T-cell (primary cell): ENCODE measurements at places on chromosomes 7 and 10. TPM values are rescaled to one million over a fixed set of nuclear protein-coding genes. Genes with fewer than 3 reads are reported as not detected.
A peak's percentile ranks its signal among the peaks of the same experiment; 100 is the strongest.

GPR85 gene
- not detected for total RNA-seq

ASB10 gene
- total RNA-seq: not detected

TEX36 gene
- not detected for total RNA-seq

KLF14 gene
- total RNA-seq: not detected

FAM53B gene
- total RNA-seq: 52.3 TPM

DNA sequence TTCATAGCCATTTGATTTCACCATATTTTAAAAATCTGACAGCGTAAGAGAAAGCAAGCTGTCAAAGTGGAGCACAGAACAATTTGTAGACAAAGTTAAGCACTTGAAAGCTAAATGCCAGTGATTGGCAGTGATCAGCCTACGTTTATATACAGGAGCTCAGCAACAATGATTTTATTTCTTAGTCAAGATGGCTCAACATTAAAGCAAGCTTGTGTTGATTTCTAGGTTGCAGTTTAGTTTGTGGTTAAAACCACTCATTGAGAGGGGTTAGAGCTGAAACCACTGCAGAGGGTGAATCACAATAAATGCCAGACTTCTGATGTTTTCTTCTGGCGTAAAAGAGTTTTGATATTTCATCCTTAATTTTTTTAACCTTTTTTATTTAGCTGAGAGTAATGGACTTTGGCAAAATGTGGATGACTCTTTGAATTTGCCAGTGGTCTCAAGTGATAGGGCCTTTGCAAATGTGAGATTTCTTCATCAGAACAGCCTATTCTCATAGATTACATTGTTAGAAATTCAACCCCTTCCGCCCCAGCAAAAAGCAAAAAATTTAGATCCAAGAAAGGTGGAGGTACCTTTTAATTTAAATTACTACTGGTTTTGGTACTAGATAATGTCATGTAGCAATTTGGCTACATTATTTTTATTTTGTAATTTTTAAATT, 73.8 kb downstream of the SHOC2 start:
- DNase-seq: peak; percentile 62

- no peak for DNase-seq
Observed at GRCh38 chr7:51263631-51264484, 52.8 kb downstream of the COBL start.

- no peak for DNase-seq
Observed at GRCh38 chr7:157097569-157097968, 41.2 kb upstream of the UBE3C start.

DNA sequence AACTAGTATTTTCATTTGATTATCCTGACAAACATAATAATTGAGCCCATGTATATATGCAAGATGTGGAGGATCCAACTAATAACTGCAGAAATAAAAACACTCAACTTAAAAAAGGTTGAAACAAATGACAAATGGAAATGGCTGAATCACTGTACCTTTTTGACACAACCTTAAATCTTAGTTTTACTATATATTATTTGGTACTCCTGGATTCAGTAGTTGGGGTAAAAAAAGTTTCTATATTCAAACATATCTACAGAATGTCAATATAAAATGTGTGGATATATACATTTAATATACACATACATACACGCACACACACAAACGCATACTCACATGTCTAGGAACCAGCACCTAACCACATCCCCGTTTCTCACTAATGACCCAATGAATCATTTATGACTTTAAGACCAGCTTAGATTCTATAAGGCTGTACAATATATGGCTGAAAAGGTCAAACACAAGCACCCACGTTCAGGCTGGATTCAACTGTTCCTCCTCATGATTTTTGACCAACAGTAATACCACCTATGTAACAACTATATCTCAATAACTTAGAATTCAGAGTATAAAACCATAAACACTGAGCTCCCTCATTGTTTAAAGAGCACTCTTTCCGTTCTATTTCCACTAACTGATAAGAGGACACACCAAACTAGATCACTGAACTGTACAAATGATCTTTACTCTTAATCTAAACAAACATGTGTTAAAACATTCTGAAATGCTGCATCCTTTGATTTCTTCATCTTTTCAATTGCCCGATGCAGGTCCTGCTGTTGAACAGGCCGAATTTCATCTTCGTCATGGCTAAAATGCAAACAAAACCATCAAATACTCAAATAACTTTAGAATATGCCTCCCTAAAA, 63.8 kb downstream of the ATAD1 start:
- no peak for DNase-seq

- DNase-seq: no peak
Observed at GRCh38 chr7:49702099-49702498, 71.3 kb upstream of the VWC2 start.

- DNase-seq: no peak
Observed at GRCh38 chr10:103851261-103851660, 4.1 kb downstream of the SH3PXD2A start.

DNA sequence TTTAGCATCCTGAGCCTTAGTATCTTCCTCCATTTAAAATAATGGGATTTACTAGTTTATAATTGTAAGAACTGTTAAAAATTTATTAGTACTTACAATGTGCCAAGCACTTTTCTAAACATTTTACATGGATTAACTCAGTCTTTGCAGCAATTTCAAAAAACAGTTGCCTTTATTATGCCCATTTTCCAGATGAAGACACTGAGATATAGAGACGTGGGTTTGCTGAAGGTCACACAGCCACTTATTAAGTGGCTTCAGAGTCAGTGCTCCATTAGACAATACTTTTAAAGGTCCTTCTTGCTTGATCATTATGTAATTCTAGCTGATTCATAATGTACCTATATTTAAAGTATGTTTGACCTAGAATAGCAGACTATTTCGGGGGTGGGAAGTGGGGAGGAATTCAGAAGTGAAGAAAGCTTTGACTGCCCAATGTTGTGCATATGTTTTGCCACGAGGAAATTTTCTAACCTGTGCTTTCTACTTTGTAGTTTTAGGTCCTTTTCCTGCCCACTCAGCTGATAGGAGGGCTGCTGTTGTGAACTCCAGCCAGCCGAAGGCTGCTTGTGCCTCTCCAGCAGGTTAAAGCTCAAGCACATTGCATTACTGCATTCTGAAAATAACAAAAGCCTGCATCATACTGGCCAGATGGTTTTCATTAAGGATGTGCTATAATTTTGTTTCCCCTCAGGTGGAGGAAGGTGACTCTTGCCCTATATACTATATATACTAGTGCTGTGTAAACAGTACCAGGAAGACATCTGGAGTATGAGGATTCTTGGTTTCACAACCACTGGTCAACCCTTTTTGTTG, 4.3 kb downstream of the PLEKHA8 start:
- DNase-seq: no peak

DNA sequence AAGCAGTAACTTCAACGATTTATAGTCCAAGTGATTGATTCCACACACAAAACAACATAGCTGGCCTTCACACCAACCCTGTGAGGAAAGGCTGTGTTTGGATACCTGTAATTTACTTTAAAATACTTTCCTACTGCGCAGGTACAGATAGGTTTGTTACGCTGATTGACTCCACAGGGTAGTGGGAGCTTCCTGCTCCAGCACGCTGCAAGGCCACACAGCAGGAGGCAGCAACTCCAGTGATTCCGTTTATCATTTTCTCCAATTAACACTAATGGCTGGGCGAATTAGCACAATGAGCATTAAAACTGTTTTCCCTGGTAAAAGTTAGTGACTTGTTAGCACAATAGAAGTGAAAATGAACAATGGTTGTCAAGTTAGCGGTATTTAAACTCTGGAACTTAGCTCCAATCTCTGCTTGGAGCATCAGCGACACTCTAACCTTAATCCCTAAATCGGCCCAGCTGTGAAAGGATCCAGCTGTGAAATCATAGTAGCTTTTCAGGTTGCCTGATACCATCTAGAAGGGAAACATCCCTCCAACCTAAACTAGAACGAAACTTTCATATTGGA, 959 bp downstream of the DCLRE1C start:
- no peak for DNase-seq

- no peak for DNase-seq
Observed at GRCh38 chr7:49787980-49788379, 14.5 kb downstream of the VWC2 start.

- no peak for DNase-seq
Observed at GRCh38 chr10:118342638-118343020, 505 bp upstream of the FAM204A start.

DNA sequence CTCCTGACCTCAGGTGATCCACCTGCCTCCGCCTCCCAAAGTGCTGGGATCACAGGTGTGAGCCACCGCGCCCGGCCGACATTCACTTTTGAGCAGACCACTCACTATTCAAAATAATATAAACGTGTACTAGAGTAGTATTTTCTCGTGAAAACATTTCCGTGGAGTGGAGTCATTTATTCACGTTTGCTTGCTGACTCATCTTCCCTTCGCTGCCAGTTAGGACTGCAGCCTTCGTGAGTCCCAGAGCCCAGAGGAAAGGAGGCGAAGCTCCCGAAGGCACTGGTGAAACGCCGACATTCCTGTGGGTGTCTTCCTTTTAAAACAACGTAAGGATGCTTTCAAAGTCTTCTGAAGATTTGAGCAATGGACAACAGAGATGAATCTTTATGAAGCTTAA, 10.9 kb upstream of the INPP5A start:
- DNase-seq: no peak

DNA sequence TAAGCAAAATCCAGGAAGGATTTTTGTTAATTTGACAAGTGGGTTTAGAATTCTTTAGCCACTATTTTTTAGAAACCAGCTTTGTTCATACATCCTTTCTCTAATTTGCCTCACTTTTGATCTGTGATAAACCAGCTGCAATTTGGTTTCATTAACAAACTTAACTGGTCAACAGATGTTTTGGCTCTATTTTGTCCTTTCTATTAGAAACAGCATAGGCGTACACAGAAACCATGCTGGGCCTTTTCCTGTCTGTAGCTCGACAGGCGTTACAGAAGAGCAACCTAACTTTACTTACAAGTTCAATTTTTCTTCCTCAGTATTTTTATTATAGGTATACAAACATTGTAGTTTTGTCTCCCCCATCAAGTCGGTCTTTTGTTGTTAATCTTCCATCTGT, 28.2 kb downstream of the KAT6B start:
- no peak for DNase-seq

DNA sequence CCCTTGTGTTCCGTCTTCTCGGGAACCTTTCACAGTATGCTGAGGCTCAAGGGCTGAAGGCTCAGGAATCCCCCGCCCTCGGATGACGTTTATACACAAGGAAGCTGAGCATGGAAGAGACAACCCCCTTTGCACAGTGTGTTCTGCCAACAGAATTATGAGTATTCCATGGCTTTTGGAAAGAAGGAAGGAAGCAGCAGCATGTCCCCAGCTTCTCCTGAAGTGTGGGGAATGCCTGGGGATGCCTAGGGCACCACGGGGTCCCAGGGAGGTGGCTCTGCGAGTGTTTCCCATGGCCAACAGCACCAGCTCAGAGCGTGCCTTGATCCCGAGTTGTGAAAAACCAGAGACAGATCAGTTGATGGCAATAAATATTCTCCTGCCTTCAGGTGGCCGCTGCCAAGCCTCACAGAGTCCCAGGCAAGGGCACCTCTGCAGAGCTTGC, 88.8 kb upstream of the DDC start:
- no peak for DNase-seq

- DNase-seq: no peak
Observed at GRCh38 chr10:35416619-35417312, 80.5 kb downstream of the CCNY start.

DNA sequence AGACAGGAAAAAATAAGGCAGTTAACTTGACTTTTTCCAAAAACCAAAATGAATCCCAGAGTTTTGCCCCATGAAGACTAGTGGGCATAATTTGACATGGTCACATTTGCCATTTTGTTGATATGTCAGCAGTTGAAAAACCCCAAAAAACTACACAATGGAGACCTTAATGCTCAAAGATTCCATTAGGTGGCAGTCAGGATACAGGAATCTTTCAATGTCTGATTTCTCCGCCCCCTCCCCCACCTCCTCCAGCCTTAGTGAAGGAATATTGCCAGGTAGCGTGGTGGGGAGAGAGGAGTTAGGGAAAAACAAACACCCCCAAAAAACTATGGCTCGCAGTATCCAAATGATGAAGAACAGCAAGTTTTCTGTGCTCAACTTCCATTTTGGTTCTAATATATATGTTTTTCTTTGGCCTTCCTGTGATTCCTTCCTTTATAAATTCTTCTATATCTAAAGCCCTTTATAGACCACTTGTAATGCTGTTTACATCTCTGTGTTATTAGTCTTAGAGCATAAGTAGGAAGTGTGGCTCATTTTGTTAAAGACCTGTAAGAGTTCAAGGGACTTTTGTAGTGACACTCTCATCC, 6.7 kb upstream of the SMNDC1 start:
- DNase-seq: peak; percentile 10

GRCh38 chr10:22305721-22306120, 10.5 kb upstream of the COMMD3 start:
- no peak for DNase-seq

DNA sequence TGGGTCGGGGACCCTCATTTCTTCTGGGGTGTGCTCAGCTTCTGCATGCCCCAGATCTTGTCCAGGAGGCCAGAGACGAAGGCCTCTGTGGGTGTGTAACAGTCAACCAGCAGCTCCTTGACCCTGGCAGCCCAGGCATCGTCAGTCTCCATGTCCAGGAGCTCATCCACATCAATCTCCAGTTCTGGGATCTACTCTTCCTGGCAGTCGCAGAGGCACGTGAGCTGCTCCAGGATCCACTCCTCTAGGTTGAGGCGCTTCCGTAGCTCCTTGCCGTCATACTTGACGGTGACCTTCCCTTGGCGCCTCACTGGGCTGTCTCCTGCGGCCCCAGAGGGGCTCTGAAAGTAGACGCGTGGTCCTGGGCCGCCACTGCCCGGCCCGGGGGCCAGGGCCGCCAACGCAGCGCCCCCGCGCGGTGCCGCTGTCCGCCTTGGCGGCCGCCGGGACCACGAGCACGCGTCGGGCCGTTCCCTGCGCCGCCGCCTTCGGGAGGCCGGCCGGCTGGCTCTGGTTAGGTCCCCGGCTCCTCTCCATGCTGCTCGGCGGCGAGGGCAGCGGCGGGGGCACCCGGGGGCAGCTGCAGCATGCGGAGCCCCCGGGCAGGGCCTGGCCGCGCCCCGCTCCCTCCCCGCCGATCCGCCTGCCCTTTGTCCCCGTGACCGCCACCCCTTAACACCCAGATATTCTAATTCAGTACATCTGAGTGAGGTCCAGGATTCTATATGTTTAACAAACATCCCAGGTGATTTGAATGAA, 170.5 kb downstream of the SEPTIN7 start:
- DNase-seq: no peak

- DNase-seq: no peak
Observed at GRCh38 chr7:139937715-139938114, 108.7 kb downstream of the TBXAS1 start.
